Frontal cortex (tissue), 4 donors: ENCODE measurements at places on chromosomes 3 and 15. TPM values are rescaled to one million over a fixed set of nuclear protein-coding genes. Genes with fewer than 3 reads are reported as not detected.

GRCh38 chr3:32424581-32425250, 33.1 kb downstream of the CMTM7 start:
- no peak for DNase-seq

- DNase-seq = no peak
Observed at GRCh38 chr15:71489570-71489969, 320.8 kb upstream of the NR2E3 start.

GRCh38 chr15:95087253-95087609, 855.9 kb downstream of the MCTP2 start:
- DNase-seq = no peak

CFAP44 gene
- total RNA-seq = 3.3 TPM

- no peak for DNase-seq
Observed at GRCh38 chr15:71931261-71931660, 120.9 kb downstream of the NR2E3 start.

SLC12A8 gene
- total RNA-seq = 2.4 TPM

DNA sequence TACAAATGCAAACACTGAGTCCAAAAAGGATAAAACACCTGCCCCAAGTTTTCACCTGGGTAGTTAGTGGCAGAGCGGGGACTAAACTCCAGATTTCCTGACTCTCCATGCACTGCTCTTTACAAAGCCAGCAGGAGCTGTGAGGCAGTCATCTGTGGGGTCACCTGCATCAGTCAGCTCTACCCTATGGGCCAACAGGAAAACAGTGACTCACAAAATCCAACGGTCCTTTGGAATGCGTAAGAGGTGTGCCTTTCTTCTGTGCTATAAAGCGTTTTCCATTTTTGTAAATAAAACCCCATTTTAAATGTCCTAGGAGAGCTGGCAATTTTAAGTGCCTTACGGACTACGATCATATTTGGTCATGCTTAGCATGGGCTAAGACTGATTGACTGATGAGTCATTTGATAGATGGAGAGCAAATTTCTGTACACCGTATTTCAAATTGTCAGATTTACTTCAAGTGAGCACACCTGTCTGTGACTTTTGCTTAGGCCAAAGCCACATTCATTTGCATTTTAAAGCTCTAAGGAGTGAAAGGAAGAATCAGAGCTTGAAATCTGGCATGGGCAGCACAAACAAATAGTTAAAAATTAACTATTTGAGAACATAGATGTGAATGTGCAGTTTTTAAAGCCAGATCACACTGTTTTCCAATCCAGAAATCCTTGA, 4.4 kb upstream of the COL8A1 start:
- DNase-seq = no peak
